ENCODE measurements at places on chromosomes 1 and 21.

DNA sequence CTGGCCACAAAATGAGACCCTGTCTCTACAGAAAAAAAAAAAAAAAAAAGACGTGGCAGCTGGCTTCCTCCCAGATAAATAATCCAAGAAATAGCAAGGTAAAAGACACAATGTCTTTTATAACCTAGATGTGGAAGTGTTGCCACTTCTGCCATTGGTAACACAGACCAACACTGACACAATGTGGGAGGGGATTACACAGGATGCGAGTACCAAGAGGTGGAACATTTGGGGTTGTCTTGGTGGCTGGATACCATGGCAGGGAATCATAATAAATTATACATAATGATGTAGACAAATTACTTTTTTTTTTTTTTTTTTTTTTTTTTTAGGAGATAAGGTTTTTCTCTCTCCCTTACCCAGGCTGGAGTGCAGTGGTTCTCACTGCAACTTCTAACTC lies 6.0 kb upstream of the NEXN start:
- DNase-seq = no peak

- no peak for DNase-seq
These were observed 264.5 kb downstream of the MRPL39 start for GRCh38 chr21:25342816-25343215.

- no peak for DNase-seq
These were observed 50.0 kb downstream of the YARS1 start for GRCh38 chr1:32767156-32767555.

DNA sequence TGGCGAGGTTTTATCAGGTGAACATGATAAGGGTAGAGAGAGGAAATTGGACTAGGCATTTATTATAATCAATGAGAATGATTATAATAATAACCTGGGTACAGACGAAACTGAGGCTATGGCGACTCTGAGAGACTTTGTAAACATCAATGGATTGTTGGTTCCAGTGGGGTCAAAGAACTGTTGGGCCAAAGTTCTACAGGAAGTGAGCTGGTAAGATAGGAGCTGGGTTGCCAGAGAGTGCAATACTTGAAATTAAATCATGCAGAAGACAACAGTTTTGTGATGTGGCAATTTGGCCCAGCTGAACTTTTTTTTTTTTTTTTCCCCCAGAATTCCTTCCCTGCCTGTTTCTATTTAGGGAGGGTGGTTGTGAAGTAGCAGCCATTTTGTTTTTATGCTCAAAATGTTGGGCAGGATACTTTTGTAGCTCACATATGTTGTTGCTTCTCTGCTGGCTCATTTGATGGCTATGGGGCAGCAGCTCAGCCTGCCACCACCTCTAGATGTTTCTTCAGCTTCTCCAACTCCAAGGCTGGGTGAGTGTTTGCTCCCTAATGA lies 286.5 kb upstream of the B3GALT2 start:
- DNase-seq = no peak

- no peak for DNase-seq
These were observed 1.8 kb downstream of the ELAPOR1 start for GRCh38 chr1:109115685-109116084.

DNA sequence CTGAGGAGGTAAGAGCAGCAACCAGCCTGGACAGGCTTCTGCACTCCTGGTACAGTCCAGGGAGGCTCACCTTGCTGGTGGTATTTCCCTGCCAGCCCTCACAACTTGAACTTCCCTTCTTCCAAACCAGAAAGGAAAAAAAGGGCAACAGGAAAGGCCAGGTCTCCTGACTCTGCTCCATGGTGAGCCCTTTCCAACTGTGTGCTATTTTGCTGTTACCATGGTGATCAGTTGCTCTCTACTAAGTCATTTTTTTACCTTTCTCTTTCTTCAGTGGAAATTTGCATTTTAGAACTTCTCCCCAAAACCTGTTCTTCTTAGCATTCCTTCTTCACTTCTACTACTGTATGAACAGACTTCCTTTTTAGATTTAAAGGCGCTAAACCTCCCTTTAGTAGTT lies 164.3 kb downstream of the GRIK1 start:
- DNase-seq = no peak

GRCh38 chr1:39908534-39908933 lies 6.8 kb upstream of the MYCL start:
- no peak for DNase-seq

- no peak for DNase-seq
These were observed 8.4 kb downstream of the C1orf115 start for GRCh38 chr1:220698607-220699016.

- no peak for DNase-seq
These were observed 4.1 kb downstream of the COL6A1 start for GRCh38 chr21:45985471-45986315.

DNA sequence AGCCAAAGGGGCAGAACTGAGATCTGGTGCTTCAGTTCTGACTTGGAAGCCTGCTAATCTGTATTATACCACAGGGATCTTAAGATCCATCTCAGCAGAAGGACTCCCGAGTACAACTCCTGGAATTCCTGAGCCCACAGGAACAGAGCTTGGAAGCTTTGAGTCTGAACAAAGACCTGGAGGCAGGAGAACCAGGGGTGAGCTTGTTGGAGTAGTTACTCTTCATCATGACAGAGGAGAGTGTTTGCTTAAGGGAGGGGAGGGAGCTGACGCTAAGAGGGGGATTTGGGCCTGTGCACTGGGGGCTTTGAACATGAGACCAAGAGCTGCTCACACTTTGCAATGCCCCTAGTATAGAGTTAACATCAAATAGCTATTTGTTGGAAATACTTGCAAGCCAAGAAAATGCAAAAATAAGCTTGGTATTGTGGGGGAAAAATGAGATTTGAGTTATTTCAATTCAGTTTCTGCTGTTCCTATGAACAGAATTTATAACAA lies 41.1 kb upstream of the TRABD2B start:
- no peak for DNase-seq

DNA sequence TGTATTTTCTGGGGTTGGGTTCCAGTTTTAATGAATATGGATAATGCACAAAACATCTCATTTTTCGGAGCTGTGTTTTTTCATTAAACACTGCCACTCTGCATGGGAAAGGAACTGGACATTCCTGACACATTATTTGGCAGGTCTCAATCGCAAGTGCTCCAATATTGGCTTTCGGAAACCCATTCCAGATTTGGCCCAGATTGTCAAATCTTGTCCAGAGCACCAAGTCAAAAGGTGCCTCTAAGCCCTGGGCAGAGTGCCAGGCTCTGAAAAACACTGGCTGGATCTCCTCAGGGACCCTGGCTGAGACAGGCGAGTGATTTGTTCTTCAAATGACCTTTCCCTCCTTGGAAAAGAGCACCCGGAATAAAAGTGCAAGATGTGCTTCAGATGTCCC lies 68.4 kb upstream of the MRPS6 start:
- DNase-seq = no peak

DNA sequence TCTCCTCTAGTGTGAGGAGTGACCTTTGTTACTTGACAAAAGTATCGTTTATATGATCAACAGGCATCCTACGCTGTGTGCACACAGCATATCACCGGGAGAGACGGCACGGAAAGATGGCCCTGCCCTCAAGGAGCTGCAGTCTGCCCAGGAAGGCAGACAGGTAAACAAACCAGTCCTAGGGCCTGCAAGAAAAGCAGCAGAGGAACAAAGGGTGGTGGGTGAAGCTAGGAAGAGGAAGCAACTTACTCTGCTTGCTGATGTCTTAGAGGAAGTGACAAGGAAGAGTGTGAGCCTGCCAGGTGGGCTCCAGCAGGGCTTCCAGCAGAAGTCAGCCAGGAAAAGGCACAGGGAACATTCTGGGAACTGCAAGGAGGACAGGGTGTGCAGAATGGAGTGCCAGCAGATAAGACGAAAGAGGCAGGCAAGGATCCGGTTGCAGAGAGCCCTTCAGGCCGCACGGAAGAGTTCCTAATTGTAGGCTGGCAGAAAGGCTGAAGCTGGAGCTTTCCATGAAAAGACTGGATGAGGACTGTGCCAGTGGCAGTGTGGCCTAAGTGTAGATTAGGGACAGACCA lies 106.7 kb downstream of the SLC45A1 start:
- DNase-seq = no peak

DNA sequence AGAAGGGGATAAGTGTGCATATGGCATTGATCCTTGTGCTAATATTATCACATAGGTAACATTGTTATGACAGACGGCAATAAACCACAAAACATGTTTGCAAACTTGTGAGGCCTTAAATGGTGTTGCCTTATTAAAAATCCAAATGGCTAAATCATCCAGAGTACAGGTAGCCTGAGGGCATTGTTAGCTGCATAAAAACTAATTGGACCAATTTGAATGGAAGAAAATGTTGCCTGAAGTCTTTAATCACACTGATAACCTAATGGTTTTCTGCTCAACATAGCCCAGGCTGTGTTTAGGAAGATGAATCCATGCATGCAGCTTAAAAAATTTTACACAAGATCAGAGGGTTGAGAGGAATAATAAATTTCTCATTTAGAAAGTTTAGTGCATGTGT lies 19.4 kb upstream of the LRRC53 start:
- no peak for DNase-seq

- no peak for DNase-seq
These were observed 260.3 kb downstream of the GRIK3 start for GRCh38 chr1:36773827-36774541.

DNA sequence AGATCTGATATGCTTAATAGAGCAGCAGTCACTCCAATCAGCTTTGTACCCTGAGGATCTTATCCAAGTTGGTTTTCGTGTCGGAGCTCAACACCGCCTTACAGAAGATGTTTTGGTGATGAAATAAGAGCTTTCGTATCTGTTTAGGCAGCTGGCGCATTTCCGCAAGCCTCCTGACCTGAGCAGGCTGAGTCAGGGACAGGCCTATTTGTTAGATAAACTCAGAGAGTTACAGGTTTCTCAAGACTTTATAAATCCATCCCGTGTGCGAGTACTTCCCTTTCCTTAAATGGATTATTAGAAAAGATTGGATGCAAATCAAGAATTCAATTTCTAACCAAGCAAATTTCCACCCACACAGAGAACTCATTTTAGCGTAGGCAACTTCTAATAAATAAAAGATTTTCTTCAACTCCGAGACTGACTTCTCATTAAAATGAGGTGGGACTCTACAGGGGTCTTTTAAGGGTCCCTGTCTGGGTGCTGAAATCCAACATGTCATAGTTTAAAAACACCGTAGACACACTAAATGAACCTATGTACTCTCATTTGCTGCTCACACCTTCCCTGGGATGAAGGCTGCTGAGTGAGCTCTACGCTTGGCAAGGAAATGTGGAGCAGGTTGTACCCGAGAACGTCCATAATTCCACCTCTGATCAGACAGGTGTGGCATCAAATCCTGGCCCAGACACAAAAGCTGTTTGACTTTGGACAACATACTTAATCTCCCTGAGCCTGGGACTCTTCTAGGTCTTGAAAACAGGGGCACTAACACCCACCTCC lies 106.9 kb upstream of the F3 start:
- DNase-seq = no peak

GRCh38 chr1:205947024-205947423 lies 3.8 kb upstream of the SLC26A9 start:
- no peak for DNase-seq

- DNase-seq = no peak
These were observed 32.5 kb upstream of the VASH2 start for GRCh38 chr1:212917858-212918257.

DNA sequence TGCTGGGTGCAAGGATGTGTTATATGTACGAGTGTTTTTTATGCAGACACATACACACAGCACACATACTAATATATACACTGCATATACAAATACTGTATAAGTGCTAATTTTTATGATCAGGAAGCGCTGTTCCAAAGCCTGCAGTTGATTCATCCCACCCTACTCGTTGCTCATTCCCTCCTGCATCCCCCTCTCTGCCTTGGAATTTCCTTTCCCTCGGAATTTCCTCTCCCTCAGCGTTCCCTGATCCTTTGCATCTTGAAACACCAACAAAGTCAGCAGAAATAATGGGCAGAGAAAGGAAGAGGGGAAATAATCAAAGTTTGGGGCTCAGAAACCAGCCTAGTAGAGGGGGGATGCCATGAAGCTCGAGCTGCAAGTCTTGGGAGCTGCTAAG lies 98.9 kb downstream of the CSMD2 start:
- DNase-seq = no peak

GRCh38 chr1:237779356-237779755 lies 111.4 kb downstream of the ZP4 start:
- no peak for DNase-seq

DNA sequence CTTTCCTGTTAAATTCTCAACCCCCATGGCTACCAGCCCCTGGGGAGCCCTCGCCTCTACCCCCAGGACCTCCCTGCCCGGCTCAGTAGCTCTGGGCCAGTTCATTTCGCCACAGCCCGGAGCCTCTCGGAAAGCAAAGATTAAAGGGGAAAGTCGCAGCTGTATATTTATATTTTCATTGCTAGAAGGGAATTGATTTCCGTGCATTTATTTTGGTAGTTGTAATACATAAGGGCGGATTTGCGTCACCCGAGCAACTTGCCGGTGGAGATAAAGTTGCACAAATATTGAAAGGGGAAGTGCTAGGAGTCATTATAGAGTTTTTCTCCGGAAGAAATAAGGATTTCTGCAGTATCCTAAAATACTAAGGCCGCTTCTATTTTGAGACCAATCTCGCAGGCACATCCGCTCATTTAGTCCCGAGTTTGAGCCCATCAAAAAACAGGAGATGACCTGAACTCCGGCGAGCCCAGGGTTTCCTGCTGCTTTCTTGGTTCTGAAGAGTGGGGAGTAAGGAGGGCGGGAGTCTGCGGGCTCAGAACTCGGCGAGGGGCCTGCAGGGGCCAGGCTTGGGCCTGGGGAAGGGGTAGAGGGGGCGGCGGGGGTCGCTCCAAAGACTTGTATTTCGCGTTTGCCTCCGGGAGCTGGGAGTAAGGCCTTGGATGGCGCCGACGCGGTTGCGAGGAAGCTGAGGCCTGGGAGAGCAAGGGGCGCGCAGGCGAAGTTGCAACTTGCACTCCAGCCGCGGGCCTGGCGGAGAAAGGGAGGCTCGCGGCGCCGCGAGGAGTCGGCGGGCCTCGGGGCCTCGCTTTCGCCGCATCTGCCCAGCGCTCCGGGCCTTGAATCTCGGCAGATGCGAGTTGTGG lies 2.5 kb upstream of the HLX start:
- no peak for DNase-seq

GRCh38 chr1:155017946-155018316 lies 15.3 kb downstream of the ZBTB7B start:
- DNase-seq = no peak

- no peak for DNase-seq
These were observed 90.7 kb downstream of the ARHGEF10L start for GRCh38 chr1:17630048-17630830.

DNA sequence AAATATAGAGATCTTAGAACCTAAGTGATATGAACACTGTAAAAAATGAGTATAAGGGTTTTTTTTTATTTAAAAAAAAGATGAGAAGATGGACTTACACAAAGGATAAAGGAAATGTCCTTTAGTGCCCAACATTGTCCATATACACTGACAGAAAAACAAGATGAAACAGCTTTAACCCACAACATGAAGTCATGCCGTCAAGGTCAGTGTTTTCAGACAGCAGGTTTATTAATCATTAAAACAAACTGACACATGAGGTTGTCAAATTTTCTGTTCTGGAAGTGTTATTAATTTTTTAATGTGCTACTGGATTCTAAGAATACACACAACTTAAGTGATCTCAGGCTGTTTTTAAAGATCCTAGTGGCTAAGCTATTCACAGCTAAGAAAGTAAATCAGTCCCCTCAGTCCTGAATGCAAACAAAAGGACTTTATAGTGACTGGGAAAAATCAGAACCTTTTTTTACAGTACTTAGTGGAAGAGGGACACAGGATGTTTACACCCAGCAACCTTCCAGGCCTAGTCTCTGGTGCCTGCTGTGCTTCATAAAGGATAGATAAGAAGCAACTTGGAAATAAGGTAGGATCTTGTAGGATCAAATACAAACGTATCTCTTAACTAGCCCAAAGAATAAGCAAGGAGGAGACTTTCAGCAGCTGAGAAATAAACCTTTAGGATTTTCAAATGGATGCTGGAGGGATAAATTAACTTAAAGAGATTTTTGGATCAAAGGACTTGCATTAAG lies 21.9 kb upstream of the PKN2 start:
- no peak for DNase-seq
